ENCODE measurements at places on chromosomes 7 and 10.
A peak's percentile ranks its signal among the peaks of the same experiment; 100 is the strongest.

- DNase-seq, result no peak
Measured at GRCh38 chr10:35639021-35639727, 2.9 kb downstream of the FZD8 start.

DNA sequence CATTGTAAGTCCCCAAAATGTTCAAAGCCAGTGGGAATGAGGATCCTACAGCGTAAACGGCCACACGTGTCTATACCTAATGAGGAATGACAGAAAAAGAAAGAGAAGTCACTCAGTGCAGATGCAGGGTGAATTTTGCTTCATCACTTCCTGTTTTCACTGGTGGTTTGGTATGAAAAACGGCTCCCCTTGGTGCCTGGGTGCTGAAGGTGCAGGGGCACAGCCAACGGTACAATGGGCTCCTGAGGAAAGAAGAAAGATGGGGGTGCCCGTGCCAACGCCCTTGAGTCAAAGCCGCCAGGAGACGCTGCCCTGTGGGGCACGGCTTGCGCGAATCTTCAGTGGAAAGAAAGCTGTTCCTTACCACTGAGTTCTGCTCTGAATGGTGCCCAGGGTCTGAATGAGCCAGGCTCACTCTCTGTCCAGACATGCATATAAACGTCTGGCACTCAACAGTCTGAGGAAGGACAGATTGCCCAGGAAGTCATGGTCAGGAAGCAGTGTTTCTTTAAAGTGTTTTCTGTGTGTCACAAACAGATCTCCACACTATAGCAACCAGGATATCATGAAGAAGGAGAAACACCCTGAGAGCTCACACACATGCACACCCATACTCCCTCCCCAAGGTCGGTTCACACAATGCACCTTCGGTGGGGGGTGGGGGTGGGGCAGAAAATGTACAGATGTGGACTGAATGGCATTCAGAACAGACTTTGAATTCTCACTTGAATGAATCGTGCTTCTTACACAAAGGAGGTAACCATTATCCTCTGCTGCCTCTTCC is 105.8 kb downstream of the ELMO1 start:
- no peak for DNase-seq

- no peak for DNase-seq
Measured at GRCh38 chr10:110779489-110779888, 92.2 kb upstream of the PDCD4 start.

GRCh38 chr10:35304649-35305048 is 31.7 kb upstream of the CCNY start:
- no peak for DNase-seq

- no peak for DNase-seq
Measured at GRCh38 chr10:110042181-110042580, 34.4 kb downstream of the ADD3 start.

DNA sequence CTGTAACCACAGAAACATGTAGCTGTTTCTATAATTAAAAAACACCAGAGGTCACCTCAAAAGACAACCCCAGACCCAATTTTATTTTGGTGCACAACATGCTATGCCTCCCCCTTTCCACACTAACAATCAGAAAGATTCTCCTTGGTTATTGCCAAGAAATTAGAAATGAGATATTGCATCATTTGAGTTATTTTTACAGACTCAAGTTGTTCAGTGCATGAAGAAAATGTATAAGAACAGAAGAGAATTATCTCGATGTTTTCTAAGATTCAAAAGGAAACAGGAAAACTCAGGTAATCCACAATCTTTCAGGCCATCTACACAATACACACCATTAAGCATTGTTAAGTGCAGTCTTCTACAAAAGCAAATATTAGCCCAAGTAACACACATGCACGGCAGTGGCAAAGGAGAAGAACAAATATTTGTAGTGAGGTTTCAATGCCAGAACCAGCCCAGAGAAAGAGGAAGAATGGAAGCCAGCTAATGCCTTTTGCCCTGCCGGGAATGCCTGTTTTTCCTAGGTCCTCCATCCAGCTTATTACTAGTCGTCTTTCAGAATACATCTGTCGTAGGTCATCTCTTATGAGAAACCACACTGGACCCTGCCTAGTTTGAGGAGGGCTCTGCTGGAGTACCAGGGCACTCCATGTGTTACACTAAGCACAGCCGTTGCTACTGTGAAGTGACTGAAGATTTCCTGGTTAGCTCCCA is 67.6 kb upstream of the C1GALT1 start:
- peak; percentile 52 for DNase-seq

DNA sequence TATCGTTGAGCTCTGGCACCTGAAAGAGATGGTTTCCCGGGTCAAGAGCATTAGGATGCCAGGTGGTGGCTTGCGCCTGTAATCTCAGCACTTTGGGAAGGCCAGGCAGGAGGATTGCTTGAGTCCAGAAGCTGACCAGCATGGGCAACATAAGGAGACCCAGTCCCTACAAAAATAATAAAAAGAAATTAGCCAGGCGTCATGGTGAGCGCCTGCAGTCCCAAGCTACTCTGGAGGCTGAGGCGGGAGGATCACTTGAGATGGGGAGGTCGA is 6.1 kb upstream of the KCP start:
- no peak for DNase-seq

GRCh38 chr10:34933676-34934075 is 118.6 kb upstream of the PARD3 start:
- no peak for DNase-seq

GRCh38 chr10:15106352-15107013 is 9.3 kb downstream of the RPP38 start:
- no peak for DNase-seq

DNA sequence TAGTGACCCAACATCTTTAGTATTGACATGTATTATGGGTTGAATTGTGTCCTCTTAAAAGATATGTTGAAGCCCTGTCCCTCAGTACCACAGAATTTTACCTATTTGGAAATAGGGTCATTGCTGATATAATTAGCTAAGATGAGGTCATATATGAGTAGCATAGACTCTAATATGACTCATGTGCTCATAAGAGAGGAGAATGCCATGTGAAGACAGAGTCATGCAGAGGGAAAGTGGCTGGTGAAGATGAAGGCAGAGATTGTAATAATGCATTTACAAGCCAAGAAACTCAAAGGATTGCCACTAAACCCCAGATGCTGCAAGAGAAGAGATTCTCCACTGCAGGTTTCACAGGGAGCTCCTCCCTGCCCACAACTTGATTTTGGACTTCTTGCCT is 496.4 kb downstream of the KIF20B start:
- DNase-seq, result no peak

DNA sequence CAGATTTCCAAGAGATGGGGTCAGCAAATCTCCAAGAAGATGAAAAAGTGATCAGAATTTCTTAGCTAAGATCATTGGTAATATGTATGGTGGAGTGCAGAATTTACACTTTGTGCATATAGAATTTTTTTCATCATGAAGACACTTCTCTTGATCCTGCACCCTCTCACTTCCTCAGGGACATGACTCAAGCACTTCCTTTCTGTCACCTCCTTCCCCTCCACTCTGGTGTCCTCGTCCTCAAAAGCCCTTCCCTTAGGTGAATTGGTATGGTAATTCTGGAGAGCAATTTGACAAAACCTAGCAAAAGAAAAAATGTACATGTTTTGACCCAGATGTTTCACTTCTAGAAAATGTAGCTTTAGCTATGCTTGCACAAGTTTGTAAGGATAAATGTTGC is 18.1 kb downstream of the CALN1 start:
- no peak for DNase-seq

- DNase-seq, result no peak
Measured at GRCh38 chr10:123990889-123991288, 99.3 kb upstream of the CPXM2 start.

GRCh38 chr10:125149036-125149679 is 11.2 kb downstream of the CTBP2 start:
- DNase-seq, result no peak

DNA sequence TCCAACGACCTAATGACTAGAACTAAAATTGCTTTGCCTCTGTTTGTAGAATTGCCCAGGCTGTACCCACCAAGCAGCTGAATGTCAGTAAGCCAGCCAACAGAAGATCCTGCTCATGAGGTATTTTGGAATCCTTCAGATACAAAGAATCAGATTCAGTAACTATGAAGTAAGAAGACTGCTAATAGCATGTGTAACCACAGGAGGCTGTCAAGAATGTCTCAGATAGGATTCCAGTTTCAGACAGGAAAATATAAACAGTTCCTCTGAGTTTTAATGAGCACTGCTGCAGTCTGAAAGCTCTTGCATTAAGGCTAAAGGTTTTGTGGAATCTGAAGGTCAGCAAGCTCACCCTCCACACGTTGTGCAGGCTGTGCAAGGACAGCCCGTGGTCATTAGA is 112.6 kb upstream of the ADAM12 start:
- DNase-seq, result no peak

DNA sequence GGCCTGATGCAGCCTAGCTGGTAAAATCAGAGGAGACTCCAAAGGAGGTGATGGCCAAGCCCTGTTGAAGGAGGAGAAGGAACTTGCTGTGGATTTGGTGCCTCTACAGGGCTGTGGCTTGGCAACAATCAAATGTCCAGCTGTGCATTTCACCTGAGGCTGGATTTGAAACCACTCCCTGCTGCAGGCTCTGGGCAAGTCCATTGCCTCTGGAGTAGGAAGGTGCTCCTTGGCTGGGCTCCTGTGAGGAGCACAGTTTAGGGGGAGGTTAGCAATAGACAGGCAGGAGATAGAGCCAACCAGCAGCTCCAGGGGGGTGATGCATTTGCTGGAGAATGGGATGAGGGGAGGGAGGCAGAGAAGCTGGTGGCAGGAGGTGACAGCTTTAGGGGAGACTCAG is 26.5 kb downstream of the CDH23 start:
- no peak for DNase-seq

- no peak for DNase-seq
Measured at GRCh38 chr10:125802131-125802530, 20.9 kb downstream of the UROS start.

- DNase-seq, result no peak
Measured at GRCh38 chr7:7166318-7166717, 16.0 kb upstream of the C1GALT1 start.

- DNase-seq, result no peak
Measured at GRCh38 chr7:71574153-71574860, 442.4 kb downstream of the GALNT17 start.

DNA sequence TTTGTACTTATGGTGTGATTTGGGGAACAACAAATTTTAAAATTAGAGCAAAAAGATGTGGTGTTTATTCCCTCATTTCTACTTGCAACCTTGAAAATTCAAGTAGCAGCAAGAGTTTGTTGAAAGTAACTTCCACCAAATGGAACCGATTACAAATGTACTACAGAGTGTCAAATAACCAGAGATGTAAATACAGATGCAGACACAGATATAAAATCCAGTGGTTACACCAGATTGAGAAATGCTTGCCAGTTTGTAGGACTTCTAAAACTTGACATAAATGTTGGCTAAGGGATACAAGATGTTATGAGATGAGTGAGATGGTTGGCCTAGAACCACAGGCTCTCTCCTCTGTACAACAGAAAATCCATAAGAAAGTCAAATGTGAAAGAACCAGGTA is 162.1 kb downstream of the DIP2C start:
- DNase-seq, result no peak

DNA sequence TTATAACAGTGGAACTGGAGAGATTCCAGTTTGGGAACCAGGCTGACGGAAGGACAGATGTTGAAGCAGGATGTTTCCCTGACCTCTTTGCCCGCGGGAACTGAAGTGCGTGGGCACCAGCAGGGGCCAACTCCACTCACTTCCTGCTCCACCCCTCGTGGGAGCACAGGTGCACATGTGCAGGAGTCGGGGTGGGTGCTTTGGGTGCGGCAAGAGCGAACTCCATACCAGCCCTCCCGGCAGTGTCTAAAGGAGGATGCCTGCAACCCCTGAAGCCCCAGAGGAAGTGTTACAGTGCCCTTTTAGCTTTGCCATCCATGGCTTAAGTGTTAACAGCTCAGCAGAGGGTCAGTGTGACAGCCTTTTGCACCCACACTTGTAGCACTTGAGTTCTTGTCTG is 27.4 kb upstream of the UBE3C start:
- no peak for DNase-seq

GRCh38 chr10:96488161-96488935 is 25.4 kb downstream of the TLL2 start:
- no peak for DNase-seq

DNA sequence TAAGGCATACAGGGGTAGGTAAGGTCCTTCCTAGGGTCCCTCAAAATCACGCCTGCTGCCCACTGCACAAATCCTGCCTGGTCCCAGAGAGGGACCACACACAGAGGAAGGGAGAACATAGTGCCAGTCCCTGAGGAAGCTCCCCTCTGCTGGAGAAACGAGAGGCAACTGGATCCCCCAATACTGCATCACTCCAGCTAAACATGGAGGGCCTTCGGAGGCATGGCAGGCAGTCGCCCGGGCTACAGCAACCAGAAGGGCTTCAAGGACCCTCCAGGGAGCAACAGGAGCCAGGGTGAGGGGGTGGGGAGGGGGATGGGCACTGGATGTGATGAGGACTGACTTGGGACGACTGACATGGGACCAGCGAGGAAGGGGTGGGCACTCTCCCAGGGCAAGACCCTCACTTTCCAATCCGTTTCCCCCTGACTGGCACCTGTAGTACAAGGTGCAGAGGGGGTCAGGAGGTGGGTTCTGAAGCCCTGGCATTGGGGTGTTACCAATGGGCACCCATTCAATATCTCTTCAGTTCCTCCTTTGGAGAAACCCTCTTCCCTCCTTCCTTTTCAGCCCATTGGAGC is 21.7 kb downstream of the DDIT4 start:
- no peak for DNase-seq

DNA sequence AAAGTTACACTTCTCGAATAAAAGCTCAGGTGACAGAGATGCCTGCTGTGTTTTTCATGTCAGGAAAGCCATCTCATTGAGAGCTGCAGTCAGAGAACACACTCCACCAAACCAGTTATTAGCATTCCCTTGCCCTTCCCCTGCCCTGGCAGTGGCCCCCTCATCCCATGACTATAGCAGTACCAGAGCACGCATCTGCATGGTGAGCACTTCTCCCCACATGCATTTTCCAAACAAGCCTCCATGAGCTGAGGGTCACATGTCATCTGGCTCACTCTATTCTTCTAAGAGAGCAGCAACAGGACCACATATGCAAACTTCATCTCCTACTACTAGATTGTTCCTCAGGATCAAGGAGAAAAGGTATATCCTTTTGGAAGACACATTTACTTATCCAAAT is 42.4 kb upstream of the FGL2 start:
- no peak for DNase-seq

DNA sequence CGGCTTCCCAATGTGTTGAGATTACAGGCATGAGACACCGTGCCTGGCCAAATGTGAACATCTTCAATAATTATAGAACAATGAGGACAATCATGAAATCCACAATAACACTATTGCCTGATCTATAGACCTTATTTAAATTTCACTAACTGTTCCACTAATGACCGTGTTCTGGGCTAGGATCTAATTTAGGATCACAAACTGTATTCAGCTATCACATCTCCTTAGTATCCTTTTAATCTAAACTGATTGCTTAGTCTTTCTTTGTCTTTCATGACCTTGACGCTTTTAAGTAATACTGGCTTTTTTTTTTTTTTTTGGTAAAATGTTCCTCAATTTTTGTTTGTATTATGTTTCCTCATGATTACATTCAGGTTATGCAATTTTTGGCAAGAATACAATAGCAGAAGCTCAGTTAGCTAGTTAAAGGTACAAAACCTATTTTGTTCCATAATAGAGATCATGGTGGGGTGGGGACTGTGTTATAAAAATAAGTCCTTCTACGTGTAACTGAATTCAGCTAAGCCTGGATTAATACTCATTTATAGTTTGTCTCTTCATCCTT is 158.4 kb downstream of the AOAH start:
- DNase-seq, result no peak
